ENCODE measurements at places on chromosomes 11 and 22.

- no peak for DNase-seq
Measured at GRCh38 chr11:127448101-127448500, 447.5 kb upstream of the KIRREL3 start.

GRCh38 chr11:47354913-47355282 lies 2.4 kb upstream of the MYBPC3 start:
- DNase-seq = no peak

DNA sequence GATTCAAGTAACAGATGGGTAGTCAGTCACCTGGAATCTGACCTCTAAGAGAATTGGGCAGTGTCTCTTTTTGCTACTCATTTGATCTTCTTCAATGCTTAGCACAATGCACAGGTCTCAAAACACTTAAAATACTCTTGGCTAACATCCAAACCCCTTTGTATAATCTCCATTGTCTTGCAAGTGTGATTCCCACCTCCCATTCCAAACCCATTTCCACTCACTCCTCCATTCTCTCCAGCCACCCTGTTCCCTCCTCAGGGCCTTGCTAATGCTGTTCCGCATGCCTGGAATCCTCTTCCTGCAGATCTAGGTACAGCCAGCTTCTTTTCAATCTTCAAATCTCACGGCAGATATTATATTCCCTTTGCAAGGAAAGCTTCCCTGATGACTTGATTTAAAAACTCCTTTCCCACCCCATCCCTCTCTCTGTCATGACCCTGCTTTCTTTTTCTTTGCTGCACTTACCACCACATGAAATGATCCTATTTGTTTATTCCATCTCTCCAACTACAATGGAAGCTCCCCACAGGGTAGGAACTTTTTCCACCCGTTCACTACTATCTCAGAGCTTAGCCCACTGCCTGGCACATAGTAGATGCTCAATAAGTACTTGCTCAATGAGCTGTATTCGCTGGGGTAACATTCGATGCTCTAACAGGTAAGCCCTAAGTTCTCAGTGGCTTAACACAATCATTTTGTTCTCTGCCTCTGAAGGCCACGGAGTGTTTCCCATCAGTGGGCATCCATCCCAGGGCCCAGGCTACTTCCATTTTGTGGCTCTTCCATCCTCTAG lies 121.7 kb downstream of the MN1 start:
- DNase-seq = no peak

DNA sequence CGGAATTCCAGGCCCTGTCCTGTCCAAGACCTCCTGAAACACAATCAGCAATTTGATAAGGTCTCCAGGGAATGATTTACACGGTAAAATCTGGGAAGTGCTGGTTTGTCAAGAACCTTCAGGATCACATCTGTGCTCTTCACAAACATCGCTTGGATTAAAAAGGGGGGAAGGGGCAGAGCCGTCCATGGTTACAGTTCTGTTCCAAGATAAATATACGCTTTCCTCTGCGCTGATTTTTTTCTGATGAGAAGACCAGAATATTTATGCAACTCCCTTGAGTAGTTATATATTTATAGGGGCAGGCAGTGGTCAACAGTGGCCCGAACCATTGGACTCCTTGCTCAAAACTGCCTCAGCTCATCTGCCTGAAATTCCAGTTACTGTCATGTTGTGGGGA lies 9.2 kb upstream of the APOL5 start:
- no peak for DNase-seq

DNA sequence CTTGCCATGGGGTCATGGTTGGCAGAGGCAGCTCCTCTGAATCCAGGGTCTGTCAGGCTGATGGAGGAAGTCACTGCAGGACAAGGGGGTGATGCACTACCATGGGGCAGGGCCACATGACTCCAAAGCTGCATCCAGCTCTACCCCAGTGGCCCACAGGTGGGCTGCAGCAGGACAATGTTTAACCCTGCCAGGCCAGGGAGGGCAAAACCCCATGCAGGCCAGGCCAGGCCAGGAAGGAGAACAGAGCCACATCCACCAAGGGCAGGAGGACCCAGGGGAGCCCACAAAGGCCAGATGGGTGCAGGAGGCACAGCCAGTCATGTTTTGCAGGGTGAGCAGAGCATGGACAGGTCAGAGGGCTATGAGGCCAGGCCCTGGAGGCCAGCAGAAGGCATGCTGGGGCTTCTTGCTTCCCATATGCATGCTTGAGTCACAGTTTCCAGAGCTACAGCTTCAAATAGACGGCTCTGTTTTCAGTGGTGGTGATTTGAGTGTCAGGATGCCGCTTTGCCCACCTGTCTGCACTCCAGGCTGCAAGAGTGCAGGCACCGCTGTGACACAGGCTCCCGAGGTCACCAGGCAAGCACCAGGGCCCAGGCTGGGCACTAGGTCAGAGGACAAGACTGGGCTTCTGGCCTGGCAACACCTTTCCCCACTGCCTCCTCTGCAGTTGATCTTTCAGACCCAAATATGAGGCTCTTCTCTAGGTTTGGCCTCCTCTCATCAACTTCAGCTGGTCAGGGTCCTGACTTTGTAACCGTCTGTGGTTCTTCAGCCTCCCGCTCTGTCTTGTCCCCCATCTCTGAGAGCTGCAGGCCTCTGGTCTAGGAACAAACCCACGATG lies 22.9 kb downstream of the RSPH14 start:
- DNase-seq = no peak

DNA sequence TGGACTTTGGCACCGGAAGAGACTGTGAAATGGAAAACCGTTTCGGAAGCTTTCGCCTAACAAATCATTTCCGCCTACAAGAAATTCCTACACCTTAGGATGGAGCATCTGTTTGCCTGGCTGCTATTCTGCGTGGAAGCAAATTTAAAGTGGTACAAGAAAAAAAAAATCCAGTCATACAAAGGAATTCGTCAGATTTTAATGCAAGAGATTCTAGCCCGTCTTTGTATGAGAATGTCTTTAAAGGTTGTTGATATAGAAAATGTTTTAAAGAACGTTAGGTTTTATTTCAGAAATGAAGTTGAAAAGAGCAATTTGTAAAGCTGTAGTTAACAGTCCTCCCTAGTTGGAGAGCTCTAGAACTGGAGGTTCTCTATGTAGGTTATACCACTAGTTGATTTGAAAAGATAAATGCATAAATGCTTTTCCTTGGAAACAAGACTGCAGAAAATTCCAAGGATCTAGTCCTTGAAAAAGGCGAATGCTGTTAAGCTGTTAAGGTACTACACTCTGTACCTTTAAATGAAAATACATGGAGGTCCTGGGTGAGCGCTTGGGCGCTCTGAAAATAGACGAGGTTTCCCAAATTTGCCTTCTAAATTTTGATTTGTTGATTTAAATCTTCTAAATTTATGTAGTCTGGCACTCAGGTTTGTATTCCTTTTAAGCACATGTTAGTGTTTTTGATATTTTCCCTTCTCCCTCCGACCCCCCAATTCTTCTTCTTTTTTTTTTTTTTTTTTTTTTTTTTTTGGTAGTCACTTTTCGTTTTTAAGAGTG lies 2.4 kb downstream of the NCR3LG1 start:
- DNase-seq = no peak

DNA sequence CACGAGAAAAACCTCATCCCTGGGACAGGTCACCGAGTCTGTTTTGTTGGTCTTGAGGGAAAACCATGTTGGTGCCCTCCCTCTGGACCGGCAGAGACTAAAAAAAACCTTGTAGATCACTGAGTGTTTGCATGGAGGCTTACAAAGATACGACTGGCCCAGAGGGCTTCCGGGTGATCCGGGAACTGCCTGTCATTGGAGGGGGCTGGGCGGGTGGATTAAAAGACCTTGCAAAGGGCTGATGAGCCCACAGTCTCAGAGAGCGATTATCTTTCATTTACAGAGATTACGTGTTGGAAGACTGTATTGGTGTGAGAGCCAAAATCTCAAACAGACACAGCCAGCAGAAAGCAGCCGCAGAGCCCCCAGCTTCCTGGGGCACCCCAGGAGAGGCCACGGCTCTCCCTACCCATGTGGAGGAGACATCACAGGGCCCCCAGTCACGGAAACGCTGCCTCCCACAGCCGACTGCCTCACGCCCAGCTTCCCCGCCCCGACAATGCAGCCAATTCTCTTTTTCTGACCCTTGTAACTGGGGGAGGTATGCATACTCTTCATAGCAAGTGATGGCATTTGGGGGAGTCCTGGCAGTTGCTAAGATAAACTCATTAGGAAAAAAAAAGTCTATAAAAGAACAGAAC lies 426.4 kb downstream of the CTTN start:
- DNase-seq = no peak

DNA sequence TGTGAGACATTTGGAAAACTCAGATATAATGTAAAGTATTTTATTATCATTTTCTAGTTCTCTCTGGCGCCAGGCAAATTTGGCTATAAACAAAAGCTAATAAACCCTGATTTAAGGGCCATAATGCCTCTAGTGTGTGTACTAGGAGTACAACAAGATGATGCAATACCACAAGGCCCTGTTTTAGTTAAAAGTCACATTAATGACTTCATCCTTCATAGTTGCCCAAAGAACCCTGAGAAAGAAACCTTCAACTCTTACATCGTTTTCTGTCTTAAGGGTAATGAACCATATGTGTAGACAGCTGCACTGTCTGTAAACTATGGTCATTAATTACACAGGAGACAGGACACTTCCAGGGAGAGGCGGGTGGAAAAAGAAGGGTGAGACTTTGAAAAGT lies 538.4 kb downstream of the FAM181B start:
- no peak for DNase-seq
